Activated CD4-positive, alpha-beta memory T cell treated with anti-CD3 and anti-CD28 coated beads for 36 hours (primary cell): ENCODE measurements at places on chromosomes 6 and 20. TPM values are rescaled to one million over a fixed set of nuclear protein-coding genes. Genes with fewer than 3 reads are reported as not detected.

- DNase-seq, result no peak
Measured at GRCh38 chr20:12153628-12154027, 235.9 kb downstream of the BTBD3 start.

- no peak for DNase-seq
Measured at GRCh38 chr6:157134402-157135047, 188.8 kb downstream of the TMEM242 start.

GRCh38 chr6:49497304-49497703 lies 2.4 kb upstream of the GLYATL3 start:
- no peak for DNase-seq

DNA sequence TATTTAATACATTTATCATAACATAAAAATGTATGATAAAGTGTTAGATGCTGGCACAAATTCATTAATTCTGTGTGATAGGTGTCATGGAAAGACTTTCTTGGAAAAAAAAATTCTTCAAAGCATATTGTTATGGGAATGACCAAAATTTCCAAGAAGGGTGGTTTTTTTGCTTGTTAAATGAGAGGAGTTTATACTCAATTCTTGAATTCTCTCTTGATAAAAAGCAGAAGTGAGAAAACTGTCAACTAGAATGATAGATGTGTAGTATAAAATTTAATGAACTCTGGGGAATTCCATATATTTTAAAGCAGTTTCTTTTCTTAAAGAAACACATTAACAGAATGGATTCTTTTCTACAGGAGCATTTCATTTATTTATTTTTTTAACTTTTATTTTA lies 62.0 kb upstream of the SNAP91 start:
- DNase-seq, result no peak

DNA sequence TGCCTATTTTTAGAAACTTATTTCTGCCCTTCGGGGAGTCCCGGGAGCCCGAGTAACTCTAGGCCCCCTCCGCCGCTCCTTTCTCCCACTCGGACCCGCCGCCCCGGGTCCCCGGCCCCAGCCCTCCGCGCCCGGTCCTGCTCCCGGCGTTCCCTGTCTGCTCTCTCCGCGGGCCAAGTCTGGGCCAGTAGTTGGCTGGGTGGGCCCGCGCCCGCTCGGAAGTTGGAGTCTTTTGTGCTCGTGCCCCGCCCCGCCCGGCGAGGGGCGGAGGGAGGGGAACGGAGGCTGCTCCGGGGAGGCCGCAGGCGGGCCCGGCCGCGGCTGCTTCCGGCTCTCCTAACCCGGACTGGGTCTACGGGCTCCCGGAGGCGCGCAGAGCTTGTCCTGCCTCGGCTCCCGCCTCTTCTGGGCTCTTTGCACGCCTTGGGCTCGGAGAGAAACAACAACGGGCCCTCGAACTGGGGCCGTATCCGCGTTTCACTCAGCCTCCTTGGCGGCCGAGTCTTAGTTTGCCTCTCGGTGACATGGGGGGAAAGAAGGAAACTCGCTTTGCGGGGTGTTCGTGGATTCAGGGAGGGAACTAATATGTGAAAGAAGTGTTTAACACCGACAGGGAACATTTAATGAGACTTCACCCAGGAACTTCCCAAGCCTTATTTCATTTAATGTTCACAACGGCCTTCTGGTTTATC lies 657 bp downstream of the RALY start:
- peak; percentile 87 for DNase-seq

DNA sequence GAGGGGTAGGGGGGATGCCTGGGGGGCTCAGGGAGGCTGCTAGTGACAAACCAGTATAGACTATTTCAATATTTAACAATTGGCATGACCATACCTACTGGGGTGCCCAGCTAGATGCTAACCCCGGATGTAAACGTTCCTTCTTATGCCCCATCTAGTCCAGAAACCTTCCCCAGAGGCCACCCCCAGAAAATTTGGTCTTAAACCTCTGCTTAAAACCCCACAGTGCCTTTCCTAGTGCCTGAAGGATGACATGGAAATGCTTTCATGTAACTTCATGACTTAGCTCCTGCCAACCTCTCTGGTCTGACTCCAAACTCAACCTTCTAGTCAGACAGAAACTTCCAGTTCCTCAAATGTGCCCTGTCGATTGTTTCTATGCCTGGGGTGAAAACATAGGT lies 52.0 kb downstream of the JPH2 start:
- DNase-seq, result peak; percentile 24

DNA sequence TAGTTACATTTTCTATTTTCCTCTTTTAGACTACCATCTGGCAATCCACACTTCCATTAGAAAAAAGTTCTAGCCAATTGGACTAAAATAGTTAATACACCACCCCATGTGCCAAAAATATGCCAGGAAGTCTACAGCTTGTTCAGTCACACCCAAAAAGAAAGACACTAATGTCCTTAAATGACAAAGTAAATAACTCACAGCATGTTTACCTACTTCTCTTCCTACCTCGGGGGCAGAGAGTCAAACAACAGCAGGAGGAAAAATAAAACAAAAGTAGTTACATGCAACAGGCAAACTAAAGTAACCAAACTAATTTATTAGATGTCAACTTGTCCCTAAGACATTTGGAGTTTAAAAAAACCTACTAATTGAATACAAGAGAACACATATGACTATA lies 57.0 kb downstream of the UBE3D start:
- DNase-seq, result no peak

CLVS2 gene
- total RNA-seq, result not detected

DNA sequence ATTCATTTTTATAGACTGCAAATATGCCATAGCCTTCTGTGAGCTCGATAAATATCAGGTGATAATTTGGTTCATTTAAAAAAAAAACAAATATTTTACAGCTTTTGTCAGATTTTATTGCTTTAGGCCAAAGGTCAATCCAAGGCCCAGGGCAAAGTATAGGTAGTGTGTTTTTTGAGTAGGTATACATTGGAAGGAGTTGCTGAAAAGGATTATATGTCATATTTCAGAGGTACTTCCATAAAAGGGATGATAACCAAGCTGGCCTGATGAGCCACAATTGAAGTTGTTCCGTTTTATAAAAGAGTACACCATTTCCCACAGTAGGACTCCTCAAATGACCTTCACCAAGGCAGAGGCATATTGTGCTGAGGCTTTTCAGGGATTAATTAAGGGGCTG lies 452.8 kb upstream of the FLRT3 start:
- DNase-seq, result no peak

GRCh38 chr6:63436356-63436755 lies 116.6 kb upstream of the LGSN start:
- DNase-seq, result no peak

DNA sequence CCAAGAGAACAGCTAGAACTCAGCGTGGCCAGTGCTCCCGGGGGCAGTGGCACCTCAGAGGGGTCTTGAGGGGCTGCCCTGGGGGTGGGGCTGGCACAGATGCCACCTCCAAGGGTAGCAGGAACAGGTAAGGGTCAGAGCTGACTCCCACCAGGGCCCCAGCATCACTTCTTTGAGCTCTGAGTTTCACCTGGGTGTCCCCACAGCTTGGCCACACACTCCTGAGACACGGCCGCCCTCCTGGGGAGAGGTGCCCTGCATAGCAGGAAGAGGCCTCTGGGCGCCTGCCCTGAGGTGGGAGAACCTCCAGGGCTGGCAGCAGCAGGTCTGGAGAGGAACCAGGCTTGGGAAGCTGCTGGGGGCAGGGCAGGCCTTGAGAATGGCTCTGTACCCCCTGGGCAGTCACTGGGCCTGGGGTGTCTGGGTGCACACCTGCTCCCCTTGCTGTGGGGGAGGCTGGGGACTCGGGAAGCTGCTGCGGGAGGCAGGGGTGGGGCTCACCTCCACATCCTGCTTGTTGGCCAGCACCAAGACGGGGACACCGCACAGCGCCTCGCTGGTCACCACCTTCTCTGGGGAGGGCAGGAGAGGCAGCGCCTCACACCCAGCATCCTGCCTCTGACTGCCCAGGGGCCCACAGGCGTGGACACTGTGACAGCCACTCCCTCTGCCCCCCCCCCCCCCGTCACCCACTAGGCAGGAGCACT lies 5.0 kb downstream of the TNFRSF6B start:
- no peak for DNase-seq

DNA sequence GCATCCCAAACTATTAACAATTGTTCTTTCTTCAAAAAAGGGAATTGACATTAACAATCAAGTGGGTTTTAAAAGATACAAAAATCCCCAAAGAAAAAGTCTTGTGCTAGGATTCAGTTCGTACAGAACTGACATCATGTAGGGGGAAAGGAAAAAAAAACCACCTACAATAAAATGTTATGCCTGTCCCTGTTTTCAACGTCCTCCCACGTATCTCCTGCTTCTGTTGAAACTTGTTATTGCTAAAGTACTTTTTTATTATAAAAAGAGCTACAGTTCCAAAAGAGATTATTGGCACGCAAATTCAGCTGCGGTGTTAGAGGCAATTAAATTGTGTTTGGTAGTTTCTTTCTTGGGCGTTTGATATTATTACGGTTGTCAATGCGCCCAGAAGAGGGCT lies 102.8 kb upstream of the PHACTR1 start:
- no peak for DNase-seq

DNA sequence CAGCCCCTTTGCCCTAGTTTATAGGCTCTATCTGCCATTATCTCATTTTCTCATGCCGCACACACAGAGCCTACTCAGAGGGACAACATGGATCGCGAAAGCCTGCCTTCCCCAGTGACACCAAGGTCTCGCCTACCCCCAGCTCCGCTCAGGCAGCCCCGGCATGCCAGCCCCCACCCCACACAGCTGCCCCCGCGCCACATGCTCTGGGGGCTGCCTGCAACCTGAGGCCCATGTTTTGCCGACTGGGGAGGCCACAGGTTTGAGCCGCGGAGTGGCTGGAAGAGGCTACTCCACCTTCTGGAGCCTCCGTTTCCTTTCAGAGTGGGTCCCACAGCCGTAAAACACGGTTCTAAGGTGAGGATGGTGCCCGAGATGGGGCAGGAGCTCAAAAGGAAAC lies 102.1 kb downstream of the ASXL1 start:
- DNase-seq, result no peak

DNA sequence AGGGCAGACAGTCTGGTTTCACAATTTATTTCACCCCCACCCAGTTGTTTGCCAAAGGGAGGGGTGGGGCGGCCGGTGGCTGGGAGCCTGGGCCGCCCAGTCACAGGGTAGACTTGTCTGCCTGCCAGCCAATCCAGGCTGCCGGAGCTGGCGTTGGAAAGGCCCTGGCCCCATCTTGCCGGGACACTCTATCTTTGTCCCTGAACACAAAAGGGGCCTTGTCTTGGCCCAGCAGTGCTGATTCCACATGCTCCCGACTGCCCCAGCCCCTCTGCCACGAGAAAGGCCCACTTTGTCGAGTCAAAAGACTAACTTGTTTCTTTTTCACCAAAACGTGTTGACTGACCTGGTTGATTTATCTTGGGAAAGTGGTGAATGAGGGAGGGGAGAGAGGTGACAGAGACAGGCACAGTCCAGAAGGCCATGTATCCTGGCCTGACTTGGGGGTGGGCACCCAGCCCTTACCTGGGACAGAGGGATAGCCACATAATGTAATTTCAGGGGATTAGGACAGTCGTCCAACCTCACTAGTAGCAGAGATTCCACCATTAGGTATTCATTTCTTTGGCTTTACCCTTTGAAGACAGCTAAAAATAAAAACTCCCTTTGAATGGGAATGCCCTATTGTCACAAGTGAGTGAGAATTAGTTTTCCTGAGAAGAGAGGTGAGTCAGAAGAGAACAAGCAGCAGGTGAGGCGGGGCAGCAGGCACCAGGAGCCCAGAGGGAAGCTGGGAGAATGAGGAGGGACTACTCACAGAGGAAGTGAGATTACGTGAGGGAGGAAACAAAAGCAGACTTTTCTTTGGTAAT lies 67.0 kb upstream of the SIRPA start:
- peak; percentile 17 for DNase-seq

DNA sequence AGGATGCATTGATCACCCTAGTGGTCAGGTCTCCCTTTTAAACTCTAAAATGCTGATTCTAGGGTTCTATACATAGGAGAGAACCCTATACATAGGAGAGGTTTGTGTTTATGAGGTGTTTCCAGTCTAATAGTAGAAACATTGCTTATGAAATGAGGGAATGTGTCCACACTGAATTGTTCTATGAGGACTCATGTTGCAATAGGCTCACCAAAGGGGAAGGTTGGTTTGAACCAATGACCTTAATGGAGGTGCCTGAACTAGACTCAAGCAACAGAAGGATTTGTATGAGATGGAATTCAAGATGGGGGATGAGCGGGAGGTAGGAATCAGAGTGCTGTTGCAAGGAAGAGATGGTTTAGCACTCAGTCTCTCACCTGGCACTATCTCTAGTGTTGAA lies 33.5 kb upstream of the UBR2 start:
- DNase-seq, result no peak

- no peak for DNase-seq
Measured at GRCh38 chr6:27830212-27830599, 82.0 kb downstream of the OR2B2 start.

GRCh38 chr6:4774715-4775493 lies 1.3 kb upstream of the CDYL start:
- DNase-seq, result peak; percentile 34

DNA sequence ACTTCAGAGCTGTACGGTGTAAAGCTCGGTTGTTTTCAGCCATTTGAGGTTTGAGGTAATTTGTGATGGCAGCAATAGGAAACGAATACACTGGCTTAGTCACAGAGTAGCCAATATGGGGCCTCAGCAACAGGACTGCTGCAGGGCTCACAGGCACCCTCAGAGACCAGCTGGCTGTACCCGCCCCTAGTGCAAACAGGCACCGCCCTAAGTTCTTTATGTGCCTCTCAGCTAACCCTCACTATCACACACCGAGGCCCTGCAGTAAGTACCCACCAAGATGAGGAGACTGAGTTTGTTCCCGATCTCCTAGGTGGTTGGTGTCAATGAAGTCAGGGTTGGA lies 11.2 kb upstream of the SERPINB9 start:
- no peak for DNase-seq

THEMIS gene
- 11.5 TPM for total RNA-seq

GRCh38 chr6:106749609-106750008 lies 120.2 kb downstream of the QRSL1 start:
- no peak for DNase-seq

GRCh38 chr6:42176981-42177380 lies 3.8 kb downstream of the GUCA1A start:
- no peak for DNase-seq

DNA sequence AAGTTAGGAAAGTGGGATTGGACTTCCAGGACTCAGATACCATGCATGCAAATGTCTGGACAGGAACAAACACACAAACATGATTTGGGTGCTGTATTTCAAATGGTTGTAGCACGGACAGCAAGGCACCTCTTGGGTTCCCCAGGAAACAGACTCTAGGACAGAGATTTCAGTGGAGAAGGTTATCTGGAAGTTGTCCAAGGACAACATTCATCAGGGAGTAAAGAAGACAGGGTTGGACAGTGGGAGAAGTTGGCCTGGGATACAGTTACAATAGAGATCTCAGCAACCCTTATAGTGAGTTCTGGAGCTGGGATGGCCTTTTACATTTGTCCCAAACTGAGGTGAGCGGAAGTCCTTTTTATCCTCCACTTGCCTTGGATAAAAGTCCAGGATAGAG lies 19.8 kb upstream of the TINAG start:
- DNase-seq, result no peak

HLA-DQA2 gene
- total RNA-seq, result not detected

SLPI gene
- not detected for total RNA-seq

DNA sequence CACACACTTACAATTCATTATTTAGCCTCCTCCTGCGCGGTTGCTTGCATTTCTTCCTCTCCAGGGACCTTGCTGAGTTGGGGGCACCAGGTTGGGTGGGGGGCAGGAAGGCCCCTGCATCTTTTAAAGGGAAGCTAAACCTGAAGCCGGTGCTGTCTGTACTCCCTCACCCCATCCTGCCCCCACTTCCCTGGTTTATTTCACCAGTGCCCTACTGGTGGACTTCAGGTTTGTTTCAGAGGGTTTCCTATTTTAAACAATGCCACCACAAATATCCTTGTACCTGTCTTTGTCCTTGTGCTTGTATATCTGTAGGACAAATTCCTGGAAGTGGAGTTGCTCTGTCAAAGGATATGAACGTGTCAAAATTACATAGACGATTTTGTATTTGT lies 21.0 kb downstream of the PTK7 start:
- DNase-seq, result no peak
